Stimulated activated CD8-positive, alpha-beta memory T cell treated with anti-CD3 and anti-CD28 coated beads, Interleukin-15, amount 100 ng/mL, for 4 hours (primary cell): ENCODE measurements at places on chromosomes 7 and 10.

GRCh38 chr10:78752708-78753107 is 316.1 kb upstream of the ZMIZ1 start:
- DNase-seq: no peak

GRCh38 chr7:129110258-129110981 is 34.1 kb upstream of the TSPAN33 start:
- no peak for DNase-seq

DNA sequence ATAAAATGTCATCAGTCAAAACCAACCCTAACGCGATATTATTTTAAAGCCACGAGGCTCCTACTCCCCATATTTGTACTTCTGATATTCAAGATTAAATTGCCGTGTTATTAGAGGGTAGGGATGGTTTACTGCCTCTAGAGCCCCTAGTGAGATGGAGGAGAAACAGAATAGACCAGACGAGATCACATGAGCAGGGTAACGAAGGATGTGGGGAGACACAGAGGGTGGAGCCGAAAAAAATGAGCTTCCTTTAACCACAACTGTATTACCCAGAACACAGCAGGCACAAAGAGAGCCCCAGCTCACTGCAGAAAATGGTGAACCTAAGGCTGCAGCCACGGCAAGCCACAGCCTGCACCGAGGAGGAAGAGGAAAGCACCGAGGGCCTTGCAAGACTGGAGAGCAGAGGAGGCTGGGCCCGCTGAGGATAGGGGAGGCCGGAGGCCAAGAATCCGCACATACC is 14.3 kb downstream of the ZC3HAV1 start:
- peak; percentile 45 for DNase-seq

GRCh38 chr10:1206101-1206500 is 149.9 kb downstream of the WDR37 start:
- DNase-seq: no peak

DNA sequence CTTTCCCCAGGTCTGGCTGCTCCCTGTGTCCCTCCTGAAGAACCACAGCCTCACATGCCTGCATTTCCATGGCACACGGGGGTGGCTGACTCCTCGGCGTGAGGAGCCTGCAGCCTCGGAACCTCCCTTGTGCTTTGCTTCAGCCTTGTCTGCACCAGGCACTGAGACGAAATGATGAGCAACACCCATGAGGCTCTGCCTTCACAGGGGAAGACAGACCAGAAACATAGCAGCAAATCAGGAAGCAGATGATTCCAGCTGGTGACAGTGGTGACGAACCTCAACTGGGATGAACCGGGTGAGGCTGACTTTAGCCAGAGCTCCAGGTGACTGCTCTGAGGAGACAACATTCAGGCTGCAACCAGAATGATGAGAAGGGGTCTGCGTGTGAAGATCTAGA is 84.5 kb upstream of the SMNDC1 start:
- DNase-seq: no peak

DNA sequence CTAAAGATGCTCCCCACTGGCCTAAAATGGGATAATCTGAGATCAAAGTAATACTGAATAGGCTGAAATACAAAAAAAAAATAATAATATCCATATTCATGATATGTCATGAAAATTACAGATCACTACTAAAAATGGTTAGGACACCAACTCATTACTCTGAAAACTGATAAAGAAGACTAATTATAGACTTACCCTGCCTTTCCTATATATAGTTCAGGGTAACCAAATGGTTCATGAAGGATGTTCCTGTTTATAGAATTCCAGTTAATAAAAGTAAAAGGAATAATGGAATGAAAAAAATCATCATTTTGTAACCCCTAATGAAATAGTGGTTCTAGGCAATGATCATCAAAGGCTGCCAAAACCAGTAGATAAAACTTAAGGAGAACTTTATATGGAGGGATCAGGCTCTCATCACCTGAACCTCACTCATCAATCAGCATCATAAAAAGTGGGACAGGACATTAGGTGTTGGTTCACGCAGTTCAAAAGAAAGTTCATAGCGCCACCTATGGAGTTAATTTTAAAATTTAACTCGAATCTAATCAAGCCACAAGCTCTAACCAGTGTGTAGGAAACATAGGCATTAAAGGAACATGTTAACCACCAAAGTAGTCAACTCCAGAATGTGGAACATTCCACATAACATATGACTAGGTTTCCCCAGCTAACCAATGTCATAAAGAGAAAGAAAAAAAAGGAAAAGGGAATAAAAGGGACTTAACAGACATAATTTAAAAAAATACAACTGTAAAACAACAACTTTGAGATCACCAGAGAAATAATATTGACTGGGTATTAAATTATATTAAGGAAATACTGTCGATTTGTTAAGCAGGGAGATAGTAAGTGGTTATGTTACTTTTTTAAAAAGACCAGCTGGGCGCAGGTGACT is 35.7 kb downstream of the P4HA1 start:
- no peak for DNase-seq

GRCh38 chr10:48801001-48801421 is 116.3 kb downstream of the WDFY4 start:
- DNase-seq: no peak

DNA sequence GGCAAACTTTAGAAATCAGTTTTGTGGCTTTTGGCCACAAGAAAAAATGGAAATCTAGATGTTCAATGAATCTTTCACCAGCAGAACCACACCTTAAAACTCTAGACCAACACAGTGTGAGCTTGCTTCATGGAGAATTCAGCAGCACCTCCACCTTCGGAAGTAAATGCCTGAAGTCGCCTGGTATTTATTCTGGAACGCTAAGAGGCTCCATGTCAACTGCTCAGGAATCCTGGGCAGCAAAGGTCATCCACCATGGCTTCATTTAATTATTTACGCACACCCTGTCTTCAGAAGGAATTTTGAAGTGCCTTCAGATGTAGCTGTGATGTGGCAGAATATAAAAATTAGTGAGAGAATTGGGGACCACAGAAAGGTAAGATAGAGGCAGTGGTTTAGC is 167.7 kb downstream of the GFRA1 start:
- no peak for DNase-seq
